ENCODE measurements at places on chromosomes 2 and 18.

DNA sequence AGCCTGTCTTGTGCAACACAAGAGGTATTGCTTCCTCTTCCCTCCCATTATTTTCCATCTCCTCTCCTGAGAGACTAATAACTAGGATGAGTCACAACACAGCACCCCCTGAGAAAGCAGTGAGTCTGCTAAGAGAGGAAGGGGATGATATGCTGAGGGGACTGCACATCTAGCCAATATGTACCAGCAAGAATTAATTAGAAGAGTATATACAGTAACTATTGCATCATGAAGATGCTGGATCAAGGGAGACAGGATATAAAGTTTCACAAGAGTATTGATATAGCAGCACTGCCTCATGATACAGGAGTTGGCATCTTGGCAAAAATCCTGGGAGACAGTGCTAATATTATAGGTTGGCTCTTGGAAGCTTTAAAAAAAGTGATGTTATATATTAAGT, 289.9 kb upstream of the RBMS1 start:
- DNase-seq: no peak

DNA sequence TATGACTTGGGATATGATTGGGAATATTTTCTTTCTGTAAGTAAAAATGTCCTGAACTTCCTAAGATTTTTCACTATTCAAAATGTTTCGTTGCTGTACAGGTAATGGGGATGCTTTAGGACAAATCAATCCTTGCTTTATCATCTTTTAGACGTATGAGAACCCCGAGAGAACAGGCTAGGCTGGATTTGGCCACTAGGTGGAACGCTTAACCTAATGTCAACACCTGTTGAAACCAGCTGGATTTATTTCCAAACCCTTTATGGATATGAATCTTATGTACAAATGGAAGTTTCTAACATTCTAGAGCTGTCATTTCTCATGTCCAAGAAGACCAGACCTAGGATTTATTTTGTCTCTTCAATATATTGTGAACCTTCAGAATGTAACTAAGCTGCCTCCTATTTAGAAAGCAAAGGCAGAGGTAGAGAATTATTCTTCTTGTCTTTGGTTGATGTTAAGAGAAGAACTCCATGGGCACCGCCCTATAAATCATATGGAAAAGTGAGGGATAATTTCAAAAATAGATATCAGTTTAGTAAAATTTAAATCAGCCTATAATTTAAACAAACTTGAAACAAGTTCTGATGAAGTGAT, 96.7 kb downstream of the PMAIP1 start:
- DNase-seq: no peak

DNA sequence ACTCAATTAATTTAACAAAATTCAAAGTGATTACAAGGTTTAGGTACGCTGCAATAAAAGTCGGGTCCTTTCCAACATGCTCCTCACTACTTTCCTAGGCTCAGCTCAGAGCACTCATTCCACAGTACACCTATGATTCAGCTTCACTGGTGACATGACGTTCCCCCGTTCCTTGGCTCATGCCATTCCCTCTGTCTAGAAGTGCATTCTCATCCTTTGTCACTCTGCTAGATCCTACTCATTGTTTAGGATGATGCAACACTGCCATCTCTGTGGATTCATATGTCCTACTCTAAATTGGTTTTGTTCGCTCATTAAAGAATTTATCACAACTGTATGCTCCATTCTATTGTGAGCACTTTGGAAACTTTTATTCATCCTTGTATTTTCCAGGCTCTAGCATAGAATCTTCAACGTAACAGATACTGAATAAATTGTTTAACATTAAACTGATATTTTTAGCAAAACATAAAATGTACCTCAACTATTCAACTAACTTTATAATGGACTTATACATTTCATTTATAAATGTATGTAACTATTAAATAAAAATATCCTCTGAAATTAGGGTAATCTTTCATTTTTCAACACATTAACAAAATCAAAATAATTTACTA, 78.6 kb downstream of the FAM228A start:
- no peak for DNase-seq

- no peak for DNase-seq
Measured at GRCh38 chr2:230130668-230131364, 62.1 kb upstream of the SLC16A14 start.

GRCh38 chr18:11654736-11655605, 34.1 kb upstream of the GNAL start:
- no peak for DNase-seq

DNA sequence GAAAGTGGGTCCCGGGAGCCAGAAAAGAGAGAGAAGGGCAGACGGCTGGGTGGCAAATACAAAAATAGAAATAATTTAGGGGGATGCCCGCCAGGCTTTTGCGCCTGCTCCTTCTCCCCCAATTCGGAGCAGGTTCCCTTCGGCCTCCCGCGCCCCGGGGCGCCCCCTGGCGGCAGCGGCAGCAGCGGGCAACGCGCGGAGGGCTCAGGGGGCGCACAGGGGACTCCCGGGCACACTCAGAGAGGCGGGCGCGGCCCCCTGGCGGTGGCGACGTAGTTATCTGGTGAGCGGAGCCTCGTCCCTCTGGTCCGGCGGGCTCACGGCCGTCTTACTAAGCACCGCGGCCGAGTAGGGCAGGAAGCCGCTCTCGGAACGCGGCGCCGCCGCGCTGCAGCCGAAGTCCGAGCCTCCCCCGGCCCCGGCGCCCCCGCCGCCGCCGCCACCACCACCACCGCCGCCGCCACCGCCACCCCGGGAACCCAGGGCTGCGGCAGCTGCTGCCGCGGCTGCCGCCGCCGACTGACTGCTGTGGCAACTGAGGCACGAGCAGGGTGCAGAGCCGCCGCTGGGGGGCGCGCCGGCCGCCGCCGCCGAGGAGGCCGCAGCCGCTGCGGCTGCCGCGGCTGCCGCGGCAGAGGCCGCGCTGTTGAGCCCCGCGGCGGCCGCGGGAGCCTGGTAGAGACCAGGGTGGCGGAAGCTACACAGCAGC, 3.8 kb downstream of the EVX2 start:
- no peak for DNase-seq

DNA sequence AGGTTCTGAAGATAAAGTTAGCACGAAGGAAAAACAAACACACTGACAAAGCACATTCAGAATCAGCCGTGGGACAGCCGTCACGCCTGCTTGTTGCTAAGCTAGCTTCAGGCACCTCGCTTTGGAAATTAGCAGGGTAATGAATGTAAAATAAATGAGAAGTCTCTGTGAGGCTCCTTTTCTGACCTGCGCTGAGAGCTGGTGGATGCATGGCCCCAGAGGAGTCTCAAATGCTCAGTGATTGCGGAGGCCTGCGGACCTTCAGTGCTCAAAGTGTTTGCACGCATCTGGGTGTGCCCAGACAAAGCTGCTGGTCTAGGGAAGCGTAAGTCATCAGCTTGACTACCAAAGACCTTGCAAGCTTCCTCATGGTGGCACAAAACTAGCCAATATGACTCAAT, 50.6 kb downstream of the CD8B2 start:
- no peak for DNase-seq

DNA sequence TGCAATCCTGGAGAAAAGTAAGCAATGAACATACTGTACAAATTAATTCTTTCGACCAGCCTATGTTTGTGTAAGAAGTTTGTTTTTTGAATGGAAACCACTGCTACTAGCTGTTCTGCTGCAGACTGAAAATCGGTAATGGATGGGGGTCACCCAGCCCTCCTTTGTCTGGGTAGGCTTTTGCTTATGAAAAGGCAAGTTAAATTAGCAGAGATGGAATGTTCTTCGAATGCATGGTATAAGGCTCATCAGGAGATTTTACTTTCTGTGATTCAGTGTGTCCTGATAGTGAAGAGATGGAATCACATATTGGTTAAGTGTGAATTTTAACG, 53.8 kb downstream of the EEF1B2 start:
- DNase-seq: no peak

DNA sequence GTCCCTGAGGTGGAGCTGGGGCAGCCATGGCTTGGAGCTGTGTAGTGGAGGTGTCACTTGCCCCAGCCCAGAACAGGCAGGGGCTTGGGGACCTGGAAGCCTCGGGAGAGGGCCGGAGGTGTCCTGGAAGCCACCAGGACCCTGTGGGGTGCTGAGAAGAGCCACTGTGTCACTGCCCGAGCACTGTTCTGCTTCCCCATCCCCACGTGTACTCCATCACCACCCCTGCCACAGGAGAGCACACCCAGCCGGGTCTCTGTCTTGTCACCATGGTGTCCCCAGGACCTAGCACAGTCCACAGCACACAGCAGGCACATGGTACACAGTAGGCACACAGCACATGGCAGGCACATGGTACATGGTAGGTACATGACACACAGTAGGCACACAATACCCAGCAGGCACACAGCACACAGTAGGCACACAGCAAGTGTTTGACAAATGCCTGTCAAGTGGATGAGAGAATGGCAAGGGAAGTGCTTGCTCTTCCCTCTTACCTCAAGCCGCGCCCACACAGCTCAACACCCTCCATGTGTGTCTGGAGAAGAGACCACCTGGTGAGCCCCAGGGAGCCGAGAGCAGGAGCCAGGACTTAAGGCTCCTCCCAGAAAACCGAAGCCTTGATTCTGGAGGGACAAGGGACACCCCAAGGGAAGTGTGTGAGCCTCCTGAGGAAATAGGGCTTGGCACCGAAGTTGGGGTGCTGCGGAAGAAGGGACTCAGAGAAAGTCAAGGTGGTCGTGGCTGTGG, 13.3 kb downstream of the MBP start:
- no peak for DNase-seq

GRCh38 chr2:104858006-104858978, 4.4 kb downstream of the POU3F3 start:
- DNase-seq: no peak

GRCh38 chr2:236402033-236402790, 138.0 kb upstream of the ASB18 start:
- no peak for DNase-seq

Data from central memory CD4-positive, alpha-beta T cell (primary cell).